T follicular helper cell (primary cell): ENCODE measurements at places on chromosomes 12 and 14.

DNA sequence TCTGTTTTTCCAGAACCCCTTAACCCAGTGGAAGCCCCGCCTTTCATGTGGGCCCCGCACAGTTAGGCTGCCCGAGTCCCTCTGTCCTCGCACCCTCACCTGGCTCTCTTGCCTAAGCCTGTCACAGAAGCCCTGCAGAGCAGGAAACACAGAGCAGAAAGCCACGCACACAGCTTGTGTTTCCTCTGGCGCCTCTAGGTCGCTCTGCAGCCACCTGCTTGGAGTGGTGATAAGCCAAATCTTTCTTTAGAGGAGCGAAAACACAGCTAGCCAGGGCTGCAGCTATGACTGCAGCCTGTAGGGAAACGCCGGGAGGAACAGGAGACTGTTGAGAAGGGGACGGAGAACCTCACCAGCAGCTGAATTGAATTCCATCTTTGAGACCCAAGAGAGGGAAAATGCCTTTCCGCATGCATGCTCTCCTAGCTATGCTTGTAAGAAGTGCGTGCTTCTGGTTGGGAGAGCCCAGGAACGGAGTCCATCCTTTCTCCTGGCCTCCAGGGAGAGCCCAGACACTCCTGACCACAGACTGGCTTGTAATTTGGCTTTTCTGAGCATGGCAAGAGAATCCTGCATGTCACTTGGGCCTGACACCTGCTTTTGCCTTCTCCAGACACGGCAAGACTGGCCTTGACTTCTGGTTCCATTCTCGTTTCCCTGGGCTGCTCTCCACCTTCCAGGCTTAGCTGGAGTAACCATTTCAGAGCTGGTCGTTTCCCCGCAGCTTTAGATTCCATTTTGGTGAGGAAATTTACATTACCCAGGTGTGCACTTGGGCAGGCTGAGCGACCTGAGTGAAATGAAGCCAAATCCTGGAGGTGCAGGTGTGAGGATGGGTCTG is 301.6 kb downstream of the CACNA1C start:
- DNase-seq, result no peak

GRCh38 chr12:80681-81190 is 14.2 kb downstream of the IQSEC3 start:
- no peak for DNase-seq

GRCh38 chr12:58540480-58541299 is 379.6 kb downstream of the LRIG3 start:
- DNase-seq, result no peak

DNA sequence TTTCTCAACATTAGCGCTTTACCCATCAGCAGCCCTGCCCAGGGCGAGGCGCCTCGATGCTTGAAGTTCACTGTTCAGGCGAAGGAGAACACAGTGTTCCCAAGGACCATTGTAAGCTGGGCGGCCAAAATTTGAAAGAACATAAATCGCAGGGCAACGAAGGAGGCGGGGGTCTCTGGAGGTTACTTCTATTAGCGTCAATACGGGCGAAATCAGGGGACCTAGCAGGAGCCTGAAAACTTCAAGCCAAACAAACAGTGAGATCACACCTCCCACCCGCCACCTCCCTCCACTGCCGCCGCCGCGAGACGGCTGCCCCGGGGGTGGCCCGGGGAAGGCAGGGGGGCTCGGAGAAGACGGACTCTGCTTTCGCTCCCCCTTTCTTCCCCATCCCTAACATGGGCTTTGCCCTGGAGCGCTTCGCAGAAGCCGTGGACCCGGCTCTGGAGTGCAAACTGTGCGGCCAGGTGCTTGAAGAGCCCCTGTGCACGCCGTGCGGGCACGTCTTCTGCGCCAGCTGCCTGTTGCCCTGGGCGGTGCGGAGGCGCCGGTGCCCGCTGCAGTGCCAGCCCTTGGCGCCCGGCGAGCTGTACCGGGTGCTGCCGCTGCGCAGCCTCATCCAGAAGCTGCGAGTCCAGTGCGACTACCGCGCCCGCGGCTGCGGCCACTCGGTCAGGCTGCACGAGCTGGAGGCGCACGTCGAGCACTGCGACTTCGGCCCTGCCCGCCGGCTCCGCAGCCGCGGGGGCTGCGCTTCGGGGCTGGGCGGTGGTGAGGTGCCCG is at the start of gene PDZRN4:
PDZRN4 (plus strand) TSS at position 263 of the 783 bp plus-strand sequence.
- no peak for DNase-seq

GRCh38 chr14:61026526-61026925 is 45.5 kb downstream of the SLC38A6 start:
- no peak for DNase-seq

GRCh38 chr14:67491741-67492507 is 3.4 kb upstream of the TMEM229B start:
- no peak for DNase-seq

DNA sequence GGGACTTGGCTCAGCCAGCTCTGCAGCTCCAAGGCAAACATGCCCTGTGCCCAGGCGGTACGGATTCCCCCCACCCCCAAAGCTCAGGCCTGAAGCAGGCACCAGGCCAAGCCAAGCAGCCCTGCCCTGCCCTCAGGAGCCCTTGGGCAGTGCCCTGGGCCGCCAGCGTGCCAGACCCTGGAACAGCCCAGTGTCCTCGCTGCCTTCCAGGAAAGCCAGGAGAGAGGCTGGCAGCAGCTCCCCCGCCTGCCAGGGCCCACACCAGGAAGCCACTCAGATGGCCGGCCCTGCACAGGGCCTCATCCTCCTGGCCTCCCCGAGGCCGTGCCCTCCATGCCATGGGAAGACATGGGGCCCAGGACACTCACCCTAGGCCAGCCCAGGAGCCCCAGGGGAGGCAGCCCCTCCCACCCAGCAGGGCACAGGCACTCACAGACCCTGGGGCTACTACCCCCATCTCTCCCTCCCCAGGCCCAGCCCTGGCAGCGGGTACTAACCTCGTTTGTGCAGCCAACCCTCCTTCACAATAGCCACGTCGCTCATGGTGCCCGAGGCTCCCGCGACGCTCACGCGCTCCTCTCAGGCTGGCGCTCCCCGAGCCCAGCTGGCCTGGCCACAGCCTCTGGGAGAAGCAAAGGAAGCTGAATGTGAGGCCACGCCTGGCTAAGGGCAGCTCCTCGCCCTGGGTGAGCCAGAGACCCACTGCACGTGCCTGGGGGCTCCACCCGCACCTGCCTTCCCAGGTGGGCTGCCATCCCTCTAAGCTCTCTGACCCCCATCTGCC is 3.3 kb downstream of the AKT1 start:
- DNase-seq, result no peak

- no peak for DNase-seq
Measured at GRCh38 chr14:90739318-90740068, 76.7 kb downstream of the TTC7B start.

GRCh38 chr14:24243336-24243836 is 963 bp upstream of the TINF2 start:
- no peak for DNase-seq

DNA sequence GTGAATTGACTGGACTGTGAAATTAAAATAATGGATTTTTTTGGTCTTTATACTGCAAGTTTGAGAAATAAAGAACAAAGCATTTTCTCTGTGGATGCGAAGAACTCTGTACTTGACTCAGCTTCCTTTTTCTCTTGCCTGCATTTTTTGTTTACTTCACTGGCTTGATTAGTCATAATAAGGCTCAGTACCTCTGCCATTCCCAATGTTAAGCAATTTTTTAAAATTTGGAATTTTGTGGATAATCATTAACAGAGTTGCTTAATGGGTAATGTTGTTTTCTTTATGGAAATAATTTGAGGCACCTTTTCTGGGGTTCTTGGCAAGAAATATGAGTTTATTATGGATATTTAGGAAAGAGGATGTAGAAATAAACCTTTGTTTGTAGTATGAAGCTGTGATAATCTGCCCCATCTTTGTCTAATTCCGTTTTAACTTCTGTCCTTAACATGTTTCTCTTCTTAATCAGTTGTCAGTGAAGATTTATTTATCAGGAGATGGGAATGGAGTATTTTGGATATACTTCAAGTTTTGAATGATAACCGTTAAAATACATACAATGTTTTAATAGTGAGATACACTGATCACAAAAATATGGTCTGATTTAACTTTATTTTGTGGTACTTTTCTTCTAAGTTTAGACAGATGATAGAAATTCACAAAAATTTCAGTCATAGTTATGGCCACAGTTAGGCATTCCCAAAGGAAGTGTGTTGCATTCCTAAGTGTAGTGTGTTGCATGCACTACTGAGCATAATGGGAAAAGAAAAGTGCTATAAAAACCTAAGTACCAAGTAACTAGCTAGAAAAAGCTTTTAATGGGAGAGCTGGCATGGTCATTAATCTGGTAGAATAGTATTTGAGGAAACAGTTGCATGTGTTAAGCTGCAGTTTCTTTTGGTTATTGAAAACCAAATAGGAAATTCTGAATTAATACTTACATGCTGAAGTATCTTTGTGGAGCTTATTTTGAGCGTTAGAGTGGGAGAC is 27.7 kb downstream of the WNK1 start:
- no peak for DNase-seq

DNA sequence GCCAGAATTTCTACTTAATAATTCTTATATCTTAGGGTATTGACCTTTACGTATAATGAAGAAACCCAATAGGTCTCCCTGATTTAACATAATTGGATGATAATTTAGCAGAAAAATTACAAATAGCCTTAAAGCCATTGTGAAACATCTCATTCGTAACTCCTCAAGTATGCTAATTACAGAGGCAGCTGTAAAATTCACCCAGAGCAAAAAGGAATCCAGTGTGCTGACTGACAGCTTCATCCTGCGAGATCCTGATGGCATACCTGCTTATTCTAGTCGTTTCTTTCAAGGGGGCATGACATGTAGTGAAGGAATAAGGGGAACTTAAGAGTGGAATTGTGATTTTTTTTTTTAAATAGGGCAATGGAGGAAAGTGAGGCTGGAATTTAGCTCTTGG is 291.5 kb downstream of the FUT8 start:
- no peak for DNase-seq

- no peak for DNase-seq
Measured at GRCh38 chr14:95444132-95445129, 72.0 kb downstream of the SYNE3 start.

DNA sequence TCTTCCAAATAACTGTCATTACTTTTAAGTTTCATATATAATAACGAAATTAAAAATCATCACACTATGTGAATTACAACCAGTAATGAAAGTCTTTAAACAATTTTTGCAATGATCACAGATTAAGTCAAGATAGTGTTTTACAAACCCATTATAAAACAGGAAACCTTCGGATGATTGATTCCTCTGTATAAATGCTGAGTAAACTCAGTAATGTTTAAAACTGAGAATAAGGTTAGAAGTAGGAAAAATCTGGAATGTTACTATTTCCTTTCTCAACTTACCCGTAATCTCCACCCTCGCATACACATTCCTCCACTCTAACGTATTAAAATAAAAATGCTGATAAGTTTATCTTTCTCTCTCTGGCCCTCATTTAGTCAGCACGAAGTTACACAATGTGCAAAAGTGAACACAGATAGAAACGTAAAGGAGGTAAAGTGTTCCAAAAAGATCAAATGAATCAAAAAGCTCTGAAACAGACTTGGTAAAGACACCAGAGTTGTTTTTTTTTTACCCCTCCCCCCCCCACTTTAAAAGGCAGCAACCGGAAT is 1.6 kb downstream of the ZFC3H1 start:
- DNase-seq, result no peak

DNA sequence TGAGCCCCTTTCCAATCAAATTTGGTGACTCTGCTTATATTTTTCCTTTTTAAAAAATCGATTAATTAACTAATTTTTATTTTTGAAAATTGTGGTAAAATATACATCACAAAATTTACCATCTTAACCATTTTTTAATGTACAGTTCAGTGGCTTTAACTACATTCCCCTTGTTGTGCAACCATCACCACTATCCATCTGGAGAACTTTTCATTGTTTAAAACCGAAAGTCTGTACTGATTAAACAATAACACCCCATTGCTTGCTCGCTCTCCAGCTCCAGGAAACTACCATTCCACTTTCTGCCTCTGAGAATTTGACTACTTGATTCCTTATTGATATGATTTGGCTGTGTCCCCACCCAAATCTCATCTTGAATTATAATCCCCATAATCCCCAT is 283.4 kb downstream of the C12orf75 start:
- no peak for DNase-seq

GRCh38 chr14:59086241-59086882 is 102.1 kb upstream of the DAAM1 start:
- no peak for DNase-seq

- DNase-seq, result no peak
Measured at GRCh38 chr12:71551529-71551928, 111.9 kb downstream of the LGR5 start.

DNA sequence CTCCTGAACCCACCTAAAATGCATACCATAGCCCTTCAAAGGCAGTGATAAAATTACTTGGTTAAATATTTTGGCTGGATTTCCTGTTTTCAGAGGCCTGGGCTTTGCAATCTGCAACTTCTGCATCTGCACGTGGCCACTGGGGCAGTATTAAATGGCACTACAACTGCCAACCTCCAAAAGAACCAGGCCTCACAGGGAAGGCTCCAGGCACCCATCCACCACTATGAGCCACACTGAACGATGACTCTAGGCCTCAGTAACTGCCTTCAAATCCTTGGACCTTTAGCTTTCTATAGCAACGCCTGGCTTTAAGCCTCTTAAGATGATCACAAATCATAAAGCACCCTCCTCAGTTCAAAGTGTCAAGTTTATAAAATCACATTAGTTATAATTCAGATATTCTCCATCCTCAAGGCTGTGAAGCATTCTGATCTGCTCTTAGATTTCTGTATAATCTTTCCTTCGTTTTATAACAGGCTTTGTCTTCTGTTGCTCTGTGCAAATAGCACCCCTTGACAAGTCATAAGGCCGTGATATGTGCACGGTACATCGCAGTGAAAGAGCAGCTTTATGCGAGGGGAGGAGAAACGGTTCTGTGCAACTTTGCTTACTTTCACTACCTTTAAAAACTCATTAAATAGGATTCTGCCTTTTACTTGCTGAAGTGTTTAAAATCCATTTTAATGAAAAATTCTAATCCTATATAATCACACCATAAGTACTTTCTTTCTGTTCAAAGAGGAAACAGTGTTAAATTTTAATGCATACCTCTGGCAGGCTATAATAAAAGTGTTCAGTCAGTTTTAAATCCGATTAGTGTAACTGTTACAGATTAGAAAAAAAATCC is 196.4 kb upstream of the G2E3 start:
- no peak for DNase-seq

DNA sequence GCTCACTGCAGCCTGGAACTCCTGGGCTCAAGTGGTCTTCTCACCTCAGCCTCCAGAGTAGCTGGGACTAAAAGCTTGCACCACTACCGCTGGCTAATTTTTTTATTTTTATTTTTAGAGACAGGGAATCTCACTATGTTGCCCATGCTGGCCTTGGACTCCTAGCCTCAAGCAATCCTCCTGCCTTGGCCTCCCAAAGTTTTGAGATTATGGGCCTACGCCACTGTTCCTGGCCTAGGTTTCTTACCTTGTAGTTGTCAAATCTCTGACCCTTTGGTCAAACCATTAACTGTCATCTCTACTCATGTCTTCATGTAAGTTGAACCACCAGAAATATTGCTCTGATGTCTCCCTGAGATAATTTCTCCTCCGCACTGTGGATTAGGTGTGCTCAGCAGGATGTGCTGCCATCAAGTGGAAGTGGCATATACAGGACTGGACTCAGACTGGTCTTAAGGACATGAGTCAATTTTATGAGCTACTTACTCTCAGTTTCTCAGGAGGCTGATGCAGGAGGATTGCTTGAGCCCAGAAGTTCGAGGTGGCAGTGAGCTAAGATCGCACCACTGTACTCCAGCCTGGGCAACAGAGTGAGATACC is 28.5 kb downstream of the ACTR6 start:
- no peak for DNase-seq

GRCh38 chr12:117030187-117030900 is 68.9 kb downstream of the TESC start:
- DNase-seq, result no peak
